IMR-90 (cell line): ENCODE measurements at places on chromosomes 11 and 22. TPM values are rescaled to one million over a fixed set of nuclear protein-coding genes. Genes with fewer than 3 reads are reported as not detected.

OR52I2 gene
- total RNA-seq, result not detected in 2 replicates

KIF18A gene
- 24.4 and 37.2 TPM in 2 replicates for total RNA-seq

CLMP gene
- total RNA-seq, result 54.7 and 56.1 TPM in 2 replicates

DNA sequence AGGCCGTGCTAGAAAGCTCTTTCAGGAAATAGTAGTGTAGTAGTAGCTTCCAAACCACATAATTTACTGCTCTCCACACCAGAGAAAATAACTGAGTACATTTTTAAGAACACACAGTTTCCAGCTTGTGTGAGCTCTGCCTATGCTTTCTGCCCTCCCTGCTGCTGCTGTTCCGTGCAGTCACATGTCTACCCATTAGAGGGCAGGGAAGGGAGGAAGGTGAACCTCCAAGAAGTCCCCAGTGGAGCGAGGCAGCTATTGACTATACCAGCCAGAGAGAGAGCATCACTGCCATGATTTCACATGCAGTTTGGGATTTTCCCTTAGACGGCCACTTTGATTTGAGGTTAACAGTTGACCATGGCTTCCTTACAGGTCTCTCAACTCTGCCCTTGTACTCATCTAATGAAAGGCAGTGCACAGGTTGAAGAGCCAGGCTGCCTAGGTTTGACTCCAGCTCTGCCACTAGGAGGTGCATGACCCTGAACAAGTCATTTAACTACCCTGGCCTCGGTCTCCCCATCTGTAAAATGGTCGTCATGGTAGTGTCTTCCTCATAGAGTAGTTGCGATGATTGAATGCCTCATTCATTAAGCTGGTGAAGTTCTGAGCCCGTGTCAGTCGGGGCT, 19.7 kb upstream of the CTTN start:
- DNase-seq, result no peak

GRCh38 chr22:49949914-49950292, 10.7 kb upstream of the PIM3 start:
- DNase-seq, result no peak

GRCh38 chr22:36565159-36565507, 36.2 kb upstream of the EIF3D start:
- DNase-seq, result no peak

DNA sequence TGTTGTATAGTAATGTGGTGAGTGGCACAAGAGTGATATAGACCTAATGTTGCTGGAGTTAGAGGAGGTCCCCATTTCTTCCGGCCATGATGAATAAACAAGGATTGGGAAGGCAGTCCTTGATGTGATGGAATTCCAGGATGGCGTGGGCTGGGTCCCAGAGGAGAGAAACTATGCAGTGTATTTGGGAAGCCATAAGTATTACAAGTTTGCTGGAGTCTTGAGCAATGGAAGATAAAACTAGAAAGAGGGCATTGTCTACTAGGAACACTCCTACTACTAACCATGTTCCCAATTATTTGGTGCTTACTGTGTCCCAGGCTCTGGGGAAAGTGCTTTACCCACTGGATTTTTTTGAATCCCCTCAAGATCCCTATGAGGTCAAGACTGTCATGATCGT, 20.0 kb downstream of the LDLRAD3 start:
- DNase-seq, result no peak

GRCh38 chr11:65639623-65640482, 2.0 kb downstream of the SIPA1 start:
- DNase-seq, result no peak
